NCI-H187 treated with DMSO at 0.1 percent for 48 hours (cell line): ENCODE measurements at places on chromosomes 5 and 9.

GRCh38 chr5:87877023-87877422 lies 391.6 kb downstream of the TMEM161B start:
- no peak for DNase-seq

GRCh38 chr5:21765406-21765805 lies 1087.7 kb downstream of the CDH12 start:
- DNase-seq = no peak

- no peak for DNase-seq
Observed at GRCh38 chr5:34959323-34959722, 30.0 kb downstream of the DNAJC21 start.

- DNase-seq = no peak
Observed at GRCh38 chr9:106449336-106449927, 413.5 kb upstream of the ZNF462 start.

- no peak for DNase-seq
Observed at GRCh38 chr9:38047301-38048251, 21.5 kb downstream of the SHB start.

DNA sequence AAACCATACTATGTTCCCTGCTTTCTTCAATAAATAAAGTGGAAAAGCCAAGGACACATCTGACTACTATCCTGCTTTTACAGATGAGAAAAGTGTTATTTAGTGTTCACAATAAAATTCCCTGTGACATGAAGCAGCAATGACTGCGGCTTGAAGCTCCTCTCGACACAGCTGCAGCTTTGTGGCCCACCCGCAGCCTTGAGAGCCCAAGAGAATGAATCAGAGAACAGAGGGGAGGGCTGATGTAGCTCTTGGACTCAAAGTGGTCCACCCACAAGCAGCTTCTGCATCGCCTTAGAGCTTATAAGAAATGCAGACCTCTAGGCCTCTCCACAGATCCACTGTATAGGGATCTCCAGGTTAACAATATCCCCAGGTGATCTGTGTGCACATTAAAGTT lies 181.3 kb upstream of the GNA14 start:
- DNase-seq = no peak

DNA sequence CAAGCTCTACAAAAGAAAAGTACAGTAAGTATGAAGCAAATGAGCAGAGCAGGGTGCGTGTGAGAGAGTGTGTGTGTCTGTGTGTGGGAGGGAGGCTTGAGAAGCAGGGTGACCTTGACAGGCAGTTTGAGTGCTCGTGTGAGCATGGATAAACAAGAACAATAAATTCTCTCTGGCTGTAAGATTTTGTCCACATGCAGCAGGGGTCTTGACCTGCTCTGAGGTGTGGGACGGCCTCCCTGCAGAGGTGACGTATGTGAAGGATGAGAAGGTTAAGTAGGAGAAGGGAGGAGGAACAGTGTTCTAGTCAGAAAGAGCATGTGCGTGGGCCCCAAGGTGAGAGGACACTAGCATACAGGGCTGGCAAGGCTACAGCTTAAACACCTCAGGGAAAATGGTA lies 49.0 kb downstream of the SPTLC1 start:
- no peak for DNase-seq

DNA sequence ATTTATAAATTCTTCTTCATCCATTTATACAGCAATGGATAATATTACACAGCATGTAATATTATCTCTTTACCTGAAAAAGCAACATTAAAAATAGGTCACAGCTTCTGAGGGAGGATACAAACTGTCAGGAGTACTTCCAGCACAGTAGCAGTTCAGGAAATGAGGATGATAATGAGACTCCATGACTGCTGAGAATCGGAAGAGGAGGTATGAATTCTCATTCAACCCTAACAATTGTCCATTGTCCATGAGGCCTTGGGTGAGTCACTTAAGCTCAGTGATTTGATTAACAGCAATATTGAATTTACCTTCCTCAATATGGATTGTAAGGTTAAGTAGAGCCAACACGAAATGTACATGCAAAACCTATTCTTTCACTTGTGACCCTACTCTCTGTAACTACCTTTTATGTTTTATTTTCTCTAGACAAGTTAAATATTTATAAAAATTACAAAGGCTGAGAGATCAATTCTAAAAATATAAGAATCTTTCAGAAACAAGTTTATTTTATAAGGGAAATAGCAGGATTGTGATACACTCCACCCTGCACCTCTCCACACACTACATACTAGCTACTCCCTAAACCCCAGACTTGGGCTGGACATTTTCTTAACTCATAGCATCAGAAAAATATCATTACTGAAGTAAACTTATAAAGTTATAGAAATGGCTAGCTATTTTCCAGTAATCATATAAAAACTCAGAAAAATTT lies 159.1 kb upstream of the ACOT12 start:
- no peak for DNase-seq

GRCh38 chr5:150356575-150357294 lies 762 bp upstream of the TCOF1 start:
- DNase-seq = no peak

DNA sequence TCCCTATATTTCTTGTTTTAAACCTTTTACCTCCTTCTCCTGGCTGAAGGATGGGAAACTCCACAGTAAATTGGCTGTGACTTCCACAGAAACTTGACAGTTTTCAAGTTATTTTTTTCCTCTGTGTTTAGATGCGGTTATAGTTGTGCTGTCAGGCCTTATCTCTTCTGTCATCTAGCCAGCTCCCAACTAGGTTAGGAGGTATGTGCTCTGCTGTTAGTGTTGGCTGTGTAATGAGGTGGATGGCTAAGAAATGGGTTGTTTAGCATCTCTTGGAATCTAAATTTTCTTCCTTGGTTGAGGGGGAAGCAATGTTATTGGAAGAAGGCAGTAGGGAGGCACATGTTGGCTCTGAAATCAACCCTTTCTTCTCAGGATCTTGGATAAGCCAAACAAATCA lies 149.9 kb upstream of the RUSC2 start:
- no peak for DNase-seq

GRCh38 chr5:54804521-54804920 lies 180.9 kb downstream of the ESM1 start:
- no peak for DNase-seq

DNA sequence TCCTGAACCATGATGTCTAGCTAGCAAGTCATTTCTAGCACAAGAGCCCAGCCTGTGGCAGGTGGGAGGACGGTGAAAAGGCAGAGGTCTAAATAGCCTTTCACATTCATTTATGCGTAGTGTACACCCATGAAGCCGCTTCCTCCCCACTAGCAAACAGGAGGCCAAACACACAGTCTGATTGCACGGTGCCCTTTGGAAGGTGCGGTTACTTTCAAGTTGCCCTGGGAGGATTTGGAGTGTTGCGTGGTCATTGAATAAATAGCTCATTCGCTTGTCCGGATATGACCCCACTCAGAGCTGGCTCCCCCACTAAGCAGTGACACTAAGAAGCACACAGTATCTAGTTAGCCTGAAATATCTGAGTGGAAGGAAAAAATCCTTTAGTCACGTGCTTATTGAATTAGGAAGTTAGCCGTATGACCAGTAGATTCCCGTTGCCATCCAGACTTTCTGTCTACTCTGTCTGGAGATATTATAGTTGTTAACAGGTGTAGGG lies 664 bp upstream of the ARSB start:
- DNase-seq = no peak

DNA sequence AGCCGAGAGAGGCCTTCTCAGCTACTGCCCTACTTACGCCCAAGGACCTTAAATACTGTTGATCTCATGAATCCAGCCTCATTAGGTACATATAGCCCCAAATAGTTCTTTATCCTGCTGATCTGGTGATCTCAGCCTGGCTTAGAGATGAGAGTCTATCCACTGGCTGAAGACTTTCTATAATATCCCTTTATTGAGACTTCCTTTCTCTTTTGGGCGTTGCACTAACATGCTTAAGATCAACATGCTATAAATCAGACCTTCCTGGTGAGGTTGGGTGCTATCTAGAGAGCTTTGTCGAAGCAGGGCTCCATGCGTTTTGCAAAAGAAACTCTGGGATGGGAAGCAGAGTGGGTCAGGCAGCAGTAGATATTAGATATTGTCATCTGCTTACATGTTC lies 44.0 kb upstream of the AGXT2 start:
- no peak for DNase-seq

DNA sequence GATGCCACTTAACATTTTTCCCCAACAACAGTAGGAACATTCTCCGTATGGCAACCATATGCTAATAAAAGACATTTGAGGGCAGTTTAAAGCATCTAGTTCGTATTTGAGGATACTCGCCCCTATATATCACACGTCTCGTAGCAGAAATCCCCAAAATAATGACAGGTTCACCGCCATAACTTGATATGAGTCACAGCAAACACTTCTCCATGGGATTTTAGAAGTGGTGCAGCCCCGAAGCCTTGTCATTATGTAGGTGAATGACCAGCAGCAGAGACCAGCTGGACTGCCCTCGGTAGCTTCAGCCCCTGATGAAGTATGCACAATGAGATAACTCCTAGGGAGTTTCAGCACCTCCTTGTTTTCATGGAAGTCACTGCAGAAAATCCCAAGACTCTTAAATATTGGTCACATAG lies 2.0 kb downstream of the CTNND2 start:
- no peak for DNase-seq

DNA sequence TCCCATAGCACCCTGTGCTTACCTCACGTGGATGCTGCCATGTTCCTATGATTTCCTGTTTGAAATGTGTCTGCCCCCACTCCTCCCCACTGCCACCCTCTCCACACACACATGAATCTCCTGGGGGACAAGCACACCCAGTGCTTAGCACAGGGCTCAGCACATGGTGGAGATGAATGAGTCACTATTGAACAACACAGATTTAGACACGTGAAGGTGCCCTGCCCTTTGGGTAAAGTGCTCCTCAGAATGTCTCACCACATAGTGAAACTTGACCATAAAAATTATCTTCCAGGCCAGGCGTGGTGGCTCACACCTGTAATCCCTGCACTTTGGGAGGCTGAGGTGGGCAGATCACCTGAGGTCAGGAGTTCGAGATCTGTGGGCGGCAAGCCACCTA lies 98.8 kb upstream of the PCA3 start:
- DNase-seq = no peak

DNA sequence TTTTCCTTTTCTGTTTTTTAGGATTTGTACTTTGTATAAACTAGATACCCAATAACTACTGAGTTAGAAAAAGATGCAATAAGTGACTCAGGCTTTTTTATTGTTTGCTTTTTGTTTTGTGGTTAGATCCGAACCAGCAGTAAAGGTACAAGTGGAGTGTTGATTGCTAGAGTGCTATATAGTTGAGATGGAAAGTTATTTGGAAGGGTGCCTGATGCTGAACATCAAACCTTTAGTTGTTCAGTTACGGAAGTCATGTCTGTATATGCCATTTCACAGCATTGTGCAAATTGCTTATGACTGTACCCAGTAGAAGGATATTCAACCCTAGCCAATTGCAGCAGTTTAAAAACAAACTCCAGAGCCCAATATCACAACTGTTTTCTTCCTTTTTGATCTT lies 285.1 kb downstream of the MAT2B start:
- no peak for DNase-seq

DNA sequence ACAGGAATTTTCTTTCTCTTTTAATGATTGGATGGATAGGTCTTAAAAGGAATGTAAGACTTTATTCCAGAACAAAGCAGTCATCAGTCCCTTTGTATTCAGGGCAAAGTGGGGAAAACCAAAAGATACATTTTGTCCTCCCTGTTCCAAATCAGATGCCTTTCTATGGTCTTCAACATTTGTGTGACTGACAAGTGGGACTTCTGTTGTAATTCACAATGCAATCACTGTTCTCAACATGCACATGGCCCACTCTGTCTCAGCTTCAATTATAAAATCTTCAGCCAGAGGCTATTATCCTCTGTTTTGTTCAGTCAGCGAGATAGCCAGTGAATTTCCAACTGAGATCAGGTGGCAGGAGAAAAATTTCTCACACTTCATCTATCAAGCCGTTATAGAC lies 95.5 kb upstream of the ERBIN start:
- no peak for DNase-seq

GRCh38 chr5:133483406-133484090 lies 128.8 kb downstream of the FSTL4 start:
- no peak for DNase-seq

GRCh38 chr9:18911714-18912342 lies 121.2 kb downstream of the SAXO1 start:
- no peak for DNase-seq

GRCh38 chr9:7974335-7974960 lies 174.9 kb upstream of the DMAC1 start:
- DNase-seq = no peak

DNA sequence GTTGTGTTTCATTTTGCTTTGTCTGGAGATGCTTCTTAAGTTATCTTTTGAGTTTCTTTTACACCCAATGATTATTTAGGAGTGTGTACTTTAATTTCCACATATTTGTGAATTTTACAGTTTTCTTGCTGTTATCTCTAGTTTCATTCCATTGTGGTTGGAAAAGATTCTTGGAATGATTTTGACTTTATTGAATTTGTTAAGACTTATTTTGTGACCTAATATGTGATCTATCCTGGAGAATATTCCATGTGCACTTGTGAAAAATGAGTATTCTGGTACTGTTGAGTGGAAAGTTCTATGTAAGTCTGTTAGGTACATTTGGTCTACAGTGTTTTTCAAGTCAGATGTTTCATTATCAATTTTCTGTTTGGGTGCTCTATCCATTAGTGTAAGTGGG lies 24.4 kb upstream of the GRAMD2B start:
- DNase-seq = no peak

DNA sequence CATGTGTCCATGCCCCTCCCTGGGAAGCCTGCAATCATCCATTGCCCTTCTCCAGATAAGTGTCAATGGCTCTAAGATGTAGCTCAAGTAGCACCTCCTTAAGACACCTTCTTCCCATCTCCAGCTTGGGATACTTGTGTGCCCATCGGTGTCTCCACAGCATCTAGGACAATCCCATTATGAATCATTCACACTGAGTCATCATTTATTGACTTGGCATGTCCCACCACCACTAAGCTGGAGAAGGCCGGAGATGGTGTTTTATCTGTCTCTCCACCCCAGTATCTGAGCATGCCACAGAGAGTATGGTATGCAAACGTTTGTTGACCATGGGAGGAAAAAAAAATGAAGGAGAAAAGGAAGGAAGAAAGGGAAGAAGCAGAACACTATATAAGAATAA lies 342.2 kb downstream of the TRIM32 start:
- no peak for DNase-seq

DNA sequence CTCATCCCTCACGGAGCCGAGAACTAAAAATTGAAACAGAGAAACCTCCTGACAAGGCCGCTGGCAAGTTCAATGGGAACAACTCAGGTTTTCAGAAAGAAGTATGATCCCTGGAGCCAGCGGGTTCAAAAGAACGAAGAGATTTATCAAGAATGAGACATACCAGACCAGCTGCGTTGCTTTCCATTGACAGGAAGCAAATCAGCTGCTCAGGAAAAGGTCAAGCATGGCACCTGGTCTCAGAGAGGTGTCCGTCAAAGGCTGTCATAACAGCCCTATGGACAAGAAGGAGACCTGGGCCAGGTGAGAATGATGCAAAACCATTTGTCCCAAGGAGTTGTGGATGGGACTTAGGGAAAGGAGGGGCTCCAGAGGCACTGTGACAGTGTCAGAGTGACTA lies 34.9 kb upstream of the GNE start:
- no peak for DNase-seq

GRCh38 chr5:10704949-10705621 lies 55.9 kb downstream of the DAP start:
- no peak for DNase-seq
